ENCODE measurements at places on chromosomes 5 and 9.

GRCh38 chr5:62569470-62569869 is 9.1 kb upstream of the LRRC70 start:
- DNase-seq: no peak

DNA sequence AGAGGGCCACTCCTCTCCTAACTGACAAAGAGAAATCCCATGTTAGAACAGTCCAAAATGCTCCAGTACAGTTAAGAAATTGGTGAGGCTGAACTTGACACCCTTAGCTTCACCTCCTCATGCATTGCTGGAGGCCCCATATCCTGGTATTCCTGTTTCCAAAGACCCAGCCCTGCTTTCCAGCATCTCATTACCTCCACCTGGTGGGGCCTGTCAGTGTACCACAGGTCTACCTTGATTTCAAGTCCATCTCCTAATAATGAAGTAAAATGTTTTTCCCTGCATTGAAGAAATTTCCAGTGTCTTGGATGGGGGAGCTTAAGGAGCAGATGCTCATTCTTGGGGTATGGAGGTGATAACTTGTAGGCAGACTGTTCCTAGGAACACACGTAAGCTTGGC is 70.6 kb upstream of the S1PR3 start:
- no peak for DNase-seq

DNA sequence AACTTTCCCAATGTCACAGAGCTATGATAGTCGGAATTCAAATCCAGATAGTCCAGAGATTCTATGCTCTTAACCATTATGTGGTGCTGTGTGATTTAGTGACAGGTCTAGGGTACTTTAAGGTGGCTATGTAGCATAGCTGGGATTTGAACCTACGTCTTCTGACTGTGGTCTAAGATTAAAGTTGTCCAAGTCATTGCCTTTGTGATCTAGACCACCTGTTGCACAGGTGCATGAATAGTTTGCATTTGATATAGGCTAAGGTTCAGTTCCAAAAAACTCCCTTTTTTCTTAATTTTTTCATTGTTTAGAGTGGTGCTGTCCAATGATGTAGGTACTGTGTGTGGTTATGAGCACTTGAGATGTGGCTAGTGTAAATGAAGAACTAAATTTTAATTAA is 2.5 kb downstream of the PAIP2 start:
- no peak for DNase-seq

DNA sequence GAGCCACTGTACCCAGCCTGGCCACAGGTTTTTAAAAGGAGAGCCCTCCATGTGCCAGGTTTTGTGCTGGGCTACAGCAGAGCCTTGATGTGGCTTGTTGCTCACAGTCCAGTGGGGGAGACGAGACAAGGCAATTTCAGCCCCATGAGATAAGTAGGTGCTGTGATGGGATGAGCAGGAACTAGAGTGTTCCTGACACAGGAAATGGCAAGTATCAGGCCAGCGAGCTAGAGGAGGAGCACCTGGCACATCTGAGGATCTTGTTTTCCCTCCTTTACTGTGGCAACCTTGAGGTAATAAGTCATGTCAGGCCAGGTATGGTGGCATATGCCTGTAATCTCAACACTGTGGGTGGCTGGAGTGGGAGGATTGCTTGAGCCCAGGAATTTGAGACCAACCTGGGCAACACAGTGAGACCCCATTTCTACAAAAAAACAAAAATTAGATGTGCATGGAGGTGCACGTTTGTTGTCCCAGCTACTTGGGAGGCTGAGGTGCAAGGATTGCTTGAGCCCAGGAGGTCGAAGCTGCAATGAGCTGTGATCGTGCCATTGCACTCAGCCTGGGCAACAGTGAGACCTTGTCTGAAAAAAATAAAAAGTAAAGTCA is 3.8 kb upstream of the ZDHHC12 start:
- no peak for DNase-seq

- no peak for DNase-seq
These were observed 5.7 kb downstream of the QSOX2 start for GRCh38 chr9:136239983-136240330.

- DNase-seq: peak; percentile 51
These were observed 26.8 kb downstream of the FAM81B start for GRCh38 chr5:95417971-95418370.

- no peak for DNase-seq
These were observed 314.3 kb downstream of the EBF1 start for GRCh38 chr5:158785397-158785796.

- DNase-seq: no peak
These were observed 103.7 kb downstream of the RFK start for GRCh38 chr9:76290555-76290954.

DNA sequence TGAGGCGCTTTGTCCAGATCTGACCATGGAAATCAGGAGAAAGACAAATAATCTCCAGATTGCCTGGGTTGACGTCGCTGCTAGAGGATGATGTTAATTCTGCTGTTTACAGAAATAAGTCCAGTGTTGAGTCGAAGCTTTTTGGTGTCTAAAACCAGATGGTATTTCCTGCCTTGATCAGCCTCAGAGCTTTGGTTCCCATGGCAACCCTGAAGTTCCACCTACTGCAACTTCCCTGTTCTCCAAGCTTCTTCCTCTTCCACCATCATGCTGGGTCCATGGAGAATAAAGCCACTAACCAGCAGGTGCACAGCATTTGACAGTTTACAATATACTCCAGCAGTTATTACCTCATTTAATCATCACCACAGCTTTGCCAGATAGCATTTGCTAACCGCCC is 18.0 kb upstream of the GABBR2 start:
- DNase-seq: no peak

GRCh38 chr9:35675204-35675603 is 1.5 kb downstream of the CA9 start:
- no peak for DNase-seq

GRCh38 chr5:41772785-41773442 is 97.3 kb downstream of the OXCT1 start:
- no peak for DNase-seq

- DNase-seq: no peak
These were observed 324.4 kb upstream of the MPDZ start for GRCh38 chr9:13603921-13604320.

- no peak for DNase-seq
These were observed 189.9 kb downstream of the NSG2 start for GRCh38 chr5:174235221-174236011.

Data from RKO (cell line).